ENCODE measurements at places on chromosomes 5 and 9.

DNA sequence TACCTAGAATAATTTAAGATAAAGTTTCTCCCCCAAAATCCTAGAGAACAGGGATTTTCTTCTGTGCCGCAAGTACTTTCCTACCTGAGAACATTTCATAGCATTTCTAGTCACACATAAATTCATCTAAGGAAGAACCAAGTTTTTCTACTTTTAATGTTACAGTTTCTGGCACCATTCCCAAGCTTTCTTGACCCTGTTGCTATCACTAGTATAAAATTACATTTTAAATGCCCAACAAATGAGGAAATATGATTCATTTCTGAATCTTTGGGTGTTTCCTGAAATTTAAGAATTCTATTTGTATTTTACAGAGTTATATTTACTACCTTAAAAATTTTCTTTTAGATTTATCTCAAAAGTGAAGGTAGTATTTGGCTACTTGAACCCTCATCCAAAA lies 137.8 kb downstream of the LPAR1 start:
- no peak for DNase-seq

- DNase-seq, result no peak
These were observed 171.3 kb downstream of the RGS3 start for GRCh38 chr9:113634596-113635515.

DNA sequence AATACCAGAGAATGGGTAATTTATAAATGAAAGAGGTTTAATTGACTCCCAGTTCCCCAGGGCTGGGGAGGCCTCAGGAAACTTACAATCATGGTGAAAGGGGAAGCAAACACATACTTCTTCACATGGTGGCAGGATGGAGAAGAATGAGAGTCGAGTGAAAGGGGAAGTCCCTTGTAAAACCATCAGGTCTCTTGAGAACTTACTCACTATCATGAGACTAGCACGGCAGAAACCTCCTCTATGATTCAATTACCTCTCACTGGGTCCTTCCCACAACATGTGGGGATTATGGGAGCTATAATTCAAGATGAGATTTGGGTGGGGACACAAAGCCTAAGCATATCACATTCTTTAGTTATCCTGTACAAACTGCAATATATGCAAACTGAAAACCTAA lies 609.4 kb downstream of the MTRR start:
- no peak for DNase-seq

- DNase-seq, result no peak
These were observed 9.7 kb downstream of the PNPLA7 start for GRCh38 chr9:137540536-137540935.

DNA sequence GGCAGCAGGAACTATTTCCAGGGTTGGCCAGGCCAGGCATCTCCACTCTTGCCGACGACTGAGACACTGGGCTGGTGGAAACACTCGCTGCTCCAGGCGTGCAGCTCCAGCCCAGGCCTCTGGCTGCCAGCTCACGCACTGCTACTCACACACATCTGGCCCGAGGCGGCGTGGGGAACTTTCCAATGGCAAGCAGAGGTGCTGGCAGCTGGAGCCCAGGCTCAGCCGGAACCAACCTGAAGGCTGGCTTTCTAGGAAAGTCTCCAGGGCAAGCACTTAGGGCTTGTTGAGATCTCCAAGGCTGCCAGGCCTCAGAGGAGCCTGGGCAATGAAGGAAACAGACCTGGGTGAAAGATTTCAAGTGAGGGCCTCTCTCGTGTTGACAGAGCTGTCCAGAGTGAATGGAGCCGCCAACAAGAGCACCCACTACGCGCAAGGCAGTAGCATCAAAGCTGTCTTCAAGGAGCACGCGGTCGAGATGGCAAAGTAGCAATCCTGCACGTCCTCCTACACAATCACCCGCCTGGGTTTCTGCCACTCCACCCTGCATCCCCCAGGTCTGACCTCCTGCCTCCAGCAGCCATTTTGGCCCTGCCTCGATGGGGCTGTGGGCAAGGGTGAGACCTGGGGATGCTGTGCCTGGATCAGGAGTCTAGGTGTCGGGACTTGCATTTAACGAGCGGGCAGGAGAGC lies 14.4 kb downstream of the SH3PXD2B start:
- DNase-seq, result no peak

GRCh38 chr9:88388203-88388885 lies at the start of gene SPIN1:
TSS of gene SPIN1 (plus strand) at chr9:88388444. CDS start at chr9:88426540, 38,096 bp downstream.
- DNase-seq, result peak; percentile 44

DNA sequence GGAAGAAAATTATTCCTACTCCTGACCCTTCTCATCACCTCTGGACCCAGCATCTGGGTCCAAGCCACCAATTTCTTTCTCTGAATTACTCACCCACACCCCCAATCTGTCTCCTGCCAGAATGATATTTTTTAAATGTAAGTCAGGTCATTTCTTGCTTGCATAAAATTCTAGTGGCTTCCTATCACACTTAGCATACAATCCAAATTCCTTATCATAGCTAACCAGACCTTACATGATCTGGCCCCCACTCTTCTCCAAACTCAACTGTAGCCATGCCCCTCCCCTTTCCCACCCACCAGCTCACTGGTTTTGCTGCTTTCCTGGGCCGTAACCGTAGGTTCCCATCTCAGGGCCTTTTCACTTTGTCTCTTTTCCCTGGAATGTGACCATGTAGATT lies 15.2 kb downstream of the HTR4 start:
- DNase-seq, result no peak

- no peak for DNase-seq
These were observed 344.1 kb downstream of the BNC2 start for GRCh38 chr9:16526380-16526779.

DNA sequence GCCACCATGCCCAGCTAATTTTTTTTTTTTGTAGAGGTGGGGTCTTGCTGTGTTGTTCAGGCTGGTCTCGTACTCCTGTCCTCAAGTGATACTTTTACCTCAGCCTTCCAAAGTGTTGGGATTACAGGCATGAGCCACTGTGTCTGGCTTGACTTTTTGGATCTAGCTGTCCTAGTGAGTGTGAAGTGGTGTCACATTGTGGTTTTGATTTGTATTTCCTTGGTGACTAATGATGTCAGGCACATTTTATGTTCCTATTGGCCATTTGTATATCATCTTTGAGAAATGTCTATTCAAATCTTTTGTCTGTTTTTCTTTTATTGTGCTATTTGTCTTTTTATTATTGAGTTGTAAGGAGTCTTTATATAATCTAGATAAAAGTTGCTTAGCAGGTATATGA lies 53.5 kb upstream of the MCCC2 start:
- peak; percentile 22 for DNase-seq

GRCh38 chr9:124180557-124180956 lies 77.2 kb upstream of the NEK6 start:
- DNase-seq, result peak; percentile 61

- no peak for DNase-seq
These were observed 416.0 kb downstream of the SH3GL2 start for GRCh38 chr9:17994695-17995425.

DNA sequence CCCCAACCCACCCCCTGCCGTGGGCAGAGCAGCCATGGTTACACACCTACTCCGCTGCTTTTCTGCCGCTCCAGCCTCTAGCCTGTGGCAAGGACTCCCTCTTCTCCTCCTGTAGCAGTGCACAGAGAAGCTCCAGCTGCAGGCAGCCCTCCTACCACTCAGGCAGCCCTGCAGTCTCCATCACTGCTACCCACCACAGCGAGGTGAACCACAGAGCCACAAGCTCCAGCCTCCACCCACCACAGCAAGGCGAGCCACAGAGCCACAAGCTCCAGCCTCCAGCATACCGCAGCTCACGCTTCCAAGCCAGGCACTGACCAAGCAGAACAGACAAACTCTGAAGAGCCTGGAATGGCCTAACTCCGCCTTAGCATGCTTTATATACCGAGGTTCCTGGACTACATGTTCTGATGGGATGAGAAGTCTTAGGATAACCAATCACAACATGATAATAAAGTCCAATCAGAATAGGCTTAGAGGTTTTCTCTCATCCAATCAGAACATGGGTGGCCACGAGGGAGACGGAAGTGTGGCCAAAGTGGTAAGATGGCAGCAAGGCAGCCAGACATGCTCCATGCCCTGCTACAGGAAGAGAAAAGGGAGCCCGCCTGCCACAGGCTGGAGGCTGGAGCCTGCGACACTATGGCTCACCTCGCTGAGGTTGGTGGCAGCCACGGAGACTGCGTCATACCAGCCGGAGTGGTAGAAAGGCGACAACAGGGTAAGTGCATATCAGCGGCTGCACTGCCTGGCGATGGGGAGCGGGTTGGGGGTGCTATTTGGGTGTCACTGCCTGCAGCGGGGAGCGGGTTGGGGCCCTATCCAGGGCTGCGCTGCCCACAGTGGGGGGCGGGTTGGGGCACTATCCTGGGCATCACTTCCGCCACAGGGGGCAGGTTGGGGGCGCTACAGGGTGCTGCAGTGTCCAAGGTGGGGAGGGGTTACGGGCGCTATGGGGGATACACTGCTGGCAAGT lies 75.8 kb upstream of the PCAT7 start:
- DNase-seq, result no peak

DNA sequence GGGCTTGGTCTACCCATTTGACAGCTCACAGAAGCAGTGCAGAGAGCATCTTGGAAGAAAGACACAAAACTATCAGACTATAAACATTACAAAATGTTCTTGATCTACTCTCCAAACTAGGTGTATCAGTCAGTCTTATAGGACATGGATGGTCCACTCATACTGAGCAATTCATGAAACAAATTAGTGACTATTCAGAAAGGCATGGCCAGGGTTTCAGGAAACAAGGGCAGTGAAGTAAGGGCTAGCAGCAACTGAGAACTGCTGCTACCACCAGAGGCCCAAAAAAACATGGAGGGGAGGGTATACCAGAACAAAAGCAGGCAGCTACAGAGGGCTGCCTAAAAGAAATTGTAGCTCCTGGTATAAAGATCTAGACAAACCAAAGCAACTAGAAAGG lies 287.0 kb downstream of the PIK3R1 start:
- no peak for DNase-seq

DNA sequence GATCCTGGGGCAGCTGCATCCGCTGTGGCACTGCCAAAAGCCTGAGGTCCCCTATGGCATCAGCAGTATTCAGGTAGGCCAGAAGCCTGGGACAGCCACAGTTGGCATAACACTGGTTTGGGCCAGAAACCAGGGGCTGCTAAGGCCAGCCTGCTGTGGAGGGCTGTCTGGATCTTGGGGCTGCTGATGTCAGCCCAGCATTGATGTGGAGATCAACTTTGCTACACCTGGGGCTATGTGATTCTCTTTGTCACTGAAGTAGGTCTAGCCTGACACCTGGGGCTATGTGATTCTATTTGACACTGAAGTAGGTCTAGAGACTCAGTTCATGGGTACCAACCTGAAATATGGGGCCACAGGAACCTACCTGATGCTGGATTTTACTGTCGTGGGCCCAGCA lies 411.5 kb downstream of the RASEF start:
- no peak for DNase-seq

GRCh38 chr5:78562001-78562400 lies 86.6 kb downstream of the LHFPL2 start:
- no peak for DNase-seq

- DNase-seq, result no peak
These were observed 103.7 kb downstream of the ARL15 start for GRCh38 chr5:54206580-54207229.

DNA sequence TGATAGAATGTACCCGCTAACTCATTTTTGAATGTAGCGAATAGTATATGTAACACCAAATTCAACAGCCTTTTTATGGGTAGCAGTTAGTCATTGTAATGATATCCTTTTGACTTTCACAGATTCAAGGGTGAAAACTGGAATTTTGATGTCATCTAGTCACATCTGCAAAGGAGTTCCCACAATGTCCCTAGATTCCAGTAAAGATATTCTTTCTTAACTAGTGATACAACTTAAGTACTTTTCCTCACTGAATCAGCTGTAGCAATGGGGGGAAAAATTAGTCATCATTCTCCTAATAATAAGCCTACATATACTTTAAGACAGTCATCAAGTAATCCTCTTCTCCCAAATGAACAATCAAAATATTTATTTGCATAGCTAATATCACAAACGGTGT lies 11.5 kb upstream of the SSBP2 start:
- no peak for DNase-seq

DNA sequence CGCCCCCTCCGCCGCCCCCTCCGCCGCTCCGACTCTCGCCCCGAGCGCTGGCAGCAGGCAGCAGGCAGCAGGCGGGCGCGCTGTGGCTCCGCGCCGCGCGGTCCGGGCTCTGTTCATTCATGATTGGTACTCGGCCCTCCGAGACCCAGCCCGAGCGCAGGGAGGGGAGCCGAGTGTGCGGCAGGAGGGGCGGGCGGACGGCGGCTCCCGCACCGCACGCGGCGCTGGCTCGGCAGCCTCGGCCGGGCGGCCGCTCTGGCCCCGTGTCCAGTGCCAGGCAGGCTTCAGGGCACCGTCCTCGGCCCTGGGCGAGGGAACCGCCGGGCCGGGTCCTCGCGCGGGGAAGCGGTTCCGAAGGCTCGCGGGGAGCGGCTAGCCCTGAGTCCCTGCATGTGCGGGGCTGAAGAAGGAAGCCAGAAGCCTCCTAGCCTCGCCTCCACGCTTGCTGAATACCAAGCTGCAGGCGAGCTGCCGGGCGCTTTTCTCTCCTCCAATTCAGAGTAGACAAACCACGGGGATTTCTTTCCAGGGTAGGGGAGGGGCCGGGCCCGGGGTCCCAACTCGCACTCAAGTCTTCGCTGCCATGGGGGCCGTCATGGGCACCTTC lies at the start of gene KCNIP1:
TSS of gene KCNIP1 (plus strand) at position 31 of the 607 bp plus-strand sequence.
- DNase-seq, result no peak

DNA sequence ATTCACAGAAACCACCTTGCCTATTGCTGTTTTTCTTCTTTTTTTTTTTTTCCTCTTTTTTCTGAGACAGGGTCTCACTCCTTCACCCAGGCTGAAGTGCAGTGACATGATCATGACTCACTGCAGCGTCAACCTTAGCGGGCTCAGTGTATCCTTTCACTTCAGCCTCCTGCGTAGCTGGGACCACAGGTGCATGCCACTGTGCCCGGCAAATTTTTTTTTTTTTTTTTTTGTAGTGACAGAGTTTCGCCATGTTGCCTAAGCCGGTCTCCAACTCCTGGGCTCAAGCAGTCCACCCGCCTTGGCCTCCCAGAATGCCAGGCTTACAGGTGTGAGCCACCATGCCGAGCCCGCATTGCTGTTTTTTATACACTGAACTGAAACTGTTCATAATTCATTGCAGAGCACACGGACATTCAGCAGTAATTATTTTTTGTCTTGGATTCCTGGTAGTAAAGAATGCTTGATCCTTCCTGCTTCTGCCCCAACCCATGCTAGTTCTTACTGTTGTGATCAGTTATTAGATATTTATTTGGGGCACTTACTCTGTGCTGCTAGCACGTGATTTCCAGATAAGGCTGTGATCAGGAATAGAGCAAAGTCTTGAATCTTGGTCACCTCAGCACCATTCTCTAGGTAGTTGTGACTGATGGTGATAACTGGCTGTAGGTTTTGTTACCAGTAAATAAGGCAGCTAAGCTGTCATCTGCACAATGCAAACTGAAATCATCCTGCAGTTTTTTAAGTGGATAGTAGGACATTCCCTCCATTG lies 14.0 kb downstream of the MAP3K1 start:
- DNase-seq, result no peak

DNA sequence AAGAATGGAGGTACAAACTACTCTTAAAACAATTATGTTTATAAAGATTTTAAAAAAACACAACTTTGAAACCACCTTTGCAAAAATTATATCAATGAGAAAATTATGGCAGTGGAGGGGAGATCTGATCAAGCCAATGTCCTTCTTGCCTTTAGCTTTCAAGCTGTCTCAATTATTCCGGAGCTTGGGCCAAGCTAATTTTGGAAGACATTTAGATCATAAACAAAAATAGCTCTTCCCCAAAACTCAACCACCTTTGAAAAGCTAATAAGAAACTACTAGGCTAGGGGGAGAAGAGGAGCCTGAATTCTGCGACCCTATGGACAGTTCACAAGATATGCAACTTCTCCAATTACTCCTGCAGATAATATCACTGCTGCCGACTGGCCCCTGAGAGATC lies 263.3 kb downstream of the ICE1 start:
- DNase-seq, result no peak

Data from pons (tissue), 1 donor.